Neuronal stem cell (in vitro differentiated cells): ENCODE measurements at places on chromosomes 7 and 10.

GRCh38 chr7:2809903-2810625 is 34.0 kb downstream of the GNA12 start:
- no peak for DNase-seq

GRCh38 chr7:148979827-148980226 is 48.5 kb downstream of the PDIA4 start:
- DNase-seq: no peak

GRCh38 chr7:73307436-73307835 is 1.2 kb downstream of the NSUN5 start:
- DNase-seq: no peak

DNA sequence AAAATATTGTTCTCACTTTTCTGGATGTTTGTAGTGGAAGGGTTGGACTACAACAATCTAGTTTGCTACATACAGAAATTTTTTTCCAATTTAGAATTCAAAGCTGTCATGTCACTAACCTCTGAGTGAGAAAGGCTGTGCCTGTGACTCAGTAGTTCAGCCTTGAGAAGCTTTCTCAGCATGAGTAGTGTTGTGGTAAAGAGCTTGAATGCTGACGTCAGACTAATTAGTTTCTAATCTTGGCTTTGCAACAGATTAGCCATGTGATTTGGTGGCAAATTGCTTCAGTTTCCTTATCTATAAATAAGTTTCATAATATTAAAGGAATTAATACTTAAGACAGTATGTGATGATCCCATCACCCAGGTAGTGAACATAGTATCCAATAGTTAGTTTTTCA is 83.8 kb downstream of the ABCA13 start:
- no peak for DNase-seq

- DNase-seq: no peak
These were observed 44.4 kb downstream of the MRPS24 start for GRCh38 chr7:43824963-43825362.

- DNase-seq: no peak
These were observed 96.6 kb downstream of the MKLN1 start for GRCh38 chr7:131424219-131424822.

GRCh38 chr10:116316503-116316902 is 7.7 kb upstream of the CCDC172 start:
- DNase-seq: no peak

DNA sequence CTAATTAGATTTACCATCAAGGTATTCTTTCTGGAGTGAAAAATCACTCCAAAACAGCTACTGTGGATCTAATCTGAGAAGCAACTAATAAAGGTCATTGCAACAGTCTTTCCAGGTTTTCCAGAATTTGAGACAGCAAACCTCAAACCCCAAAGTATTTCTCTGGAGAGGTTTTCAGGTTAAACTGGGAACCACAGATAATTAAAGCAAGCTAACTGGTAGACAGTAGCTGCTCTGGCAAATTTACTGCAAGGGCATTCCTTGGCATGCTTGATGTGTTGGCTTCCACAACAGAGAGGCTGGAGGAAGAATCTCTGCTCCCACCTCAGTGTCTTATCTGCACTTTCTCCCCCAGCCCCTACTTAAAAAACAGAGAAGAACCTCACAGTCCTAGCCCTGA is 140.0 kb upstream of the NRBF2 start:
- DNase-seq: no peak

DNA sequence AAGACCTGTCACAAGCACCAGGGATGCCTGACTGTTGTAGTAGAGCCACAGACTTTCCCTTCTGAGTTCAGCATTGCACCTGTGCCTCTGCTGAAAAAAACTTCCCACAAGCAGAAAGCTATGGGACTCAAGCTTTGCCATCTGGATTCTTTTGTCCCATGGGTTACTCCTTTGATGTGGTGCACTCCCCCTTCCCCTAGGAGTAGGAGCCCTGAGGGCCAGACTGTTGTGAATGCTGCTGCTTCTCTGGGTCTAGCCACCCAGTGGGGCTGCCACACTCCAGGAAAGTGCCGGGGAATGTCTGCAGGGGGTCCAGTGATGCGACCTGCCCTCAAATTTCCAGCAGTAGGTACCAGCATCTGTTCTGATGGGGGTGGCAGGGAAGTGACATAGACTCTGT is 11.7 kb downstream of the CASP7 start:
- DNase-seq: no peak

DNA sequence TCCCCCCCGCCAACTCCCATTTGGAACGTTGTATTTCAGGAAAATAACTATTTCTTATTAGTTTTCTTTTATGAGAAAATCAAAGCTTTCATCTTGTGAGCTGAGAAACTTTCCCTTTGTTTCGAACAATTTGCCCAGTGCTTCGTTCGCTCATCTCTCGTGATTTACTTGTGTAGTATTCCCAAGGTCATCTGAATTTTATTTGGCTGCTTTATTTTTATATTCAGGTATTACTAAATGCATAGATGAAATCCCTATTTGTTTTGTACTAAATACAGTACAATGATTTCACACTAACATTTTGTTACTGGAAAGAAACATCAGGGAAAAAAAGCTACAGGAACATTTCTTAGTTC is 12.0 kb upstream of the EBLN1 start:
- DNase-seq: no peak

GRCh38 chr10:101993221-101993620 is 62.8 kb downstream of the ARMH3 start:
- DNase-seq: no peak

DNA sequence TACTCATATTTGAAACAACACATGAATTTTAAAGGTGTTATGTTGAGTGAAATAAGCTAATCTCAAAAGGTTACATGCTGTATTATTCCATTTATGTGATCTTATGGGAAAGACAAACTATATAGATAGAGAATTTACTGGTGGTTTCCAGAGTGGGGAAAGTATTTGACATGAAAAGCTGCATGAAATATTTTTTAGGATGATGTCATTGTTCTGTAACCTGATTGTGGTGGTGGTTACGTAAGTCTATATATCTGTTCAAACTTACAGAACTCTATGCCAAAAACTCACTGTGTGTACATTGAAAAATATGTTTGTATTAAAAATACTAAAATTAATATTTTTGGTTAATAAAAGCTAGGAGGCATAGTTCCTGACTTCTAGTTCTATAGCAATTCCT is 453.0 kb downstream of the SORCS3 start:
- DNase-seq: no peak

DNA sequence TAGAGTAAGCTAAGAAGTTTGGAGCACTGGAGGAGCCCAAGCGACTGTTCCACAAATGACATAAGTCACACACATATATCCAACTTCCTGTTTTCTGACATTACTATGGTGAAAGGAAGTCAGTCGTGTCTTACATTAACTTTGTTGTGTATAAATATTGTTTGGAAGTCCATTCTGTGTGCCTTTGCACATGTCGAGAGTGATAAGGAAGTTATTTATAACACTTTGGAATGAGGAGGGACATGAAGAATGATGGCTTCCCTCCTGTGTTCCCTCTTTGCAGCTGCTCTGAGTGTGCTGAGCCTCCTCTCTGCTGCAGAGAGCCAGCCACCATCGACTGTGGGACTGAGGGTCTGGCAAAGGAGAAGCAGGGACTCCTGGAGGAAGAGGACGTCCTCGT is 40.4 kb upstream of the MGMT start:
- no peak for DNase-seq

DNA sequence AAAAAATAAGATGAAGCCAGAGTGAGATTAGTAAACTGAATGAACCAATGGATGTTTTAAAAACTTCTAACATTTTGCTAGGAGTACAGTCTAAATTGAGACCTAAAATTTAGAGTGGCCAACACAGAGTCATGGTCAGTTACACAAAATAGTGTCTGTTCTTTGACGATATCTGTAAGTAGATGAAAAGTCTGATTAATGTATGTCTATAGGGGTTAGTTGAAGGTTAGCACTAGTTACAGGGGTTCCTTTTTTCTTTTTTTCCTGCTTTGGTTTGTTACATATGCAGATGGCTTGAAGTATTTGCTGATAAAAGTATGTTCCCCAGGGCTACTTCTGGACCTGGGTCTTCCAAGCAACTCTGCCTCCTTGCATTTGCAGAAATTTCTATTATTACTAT is 90.1 kb upstream of the MTPN start:
- DNase-seq: no peak

DNA sequence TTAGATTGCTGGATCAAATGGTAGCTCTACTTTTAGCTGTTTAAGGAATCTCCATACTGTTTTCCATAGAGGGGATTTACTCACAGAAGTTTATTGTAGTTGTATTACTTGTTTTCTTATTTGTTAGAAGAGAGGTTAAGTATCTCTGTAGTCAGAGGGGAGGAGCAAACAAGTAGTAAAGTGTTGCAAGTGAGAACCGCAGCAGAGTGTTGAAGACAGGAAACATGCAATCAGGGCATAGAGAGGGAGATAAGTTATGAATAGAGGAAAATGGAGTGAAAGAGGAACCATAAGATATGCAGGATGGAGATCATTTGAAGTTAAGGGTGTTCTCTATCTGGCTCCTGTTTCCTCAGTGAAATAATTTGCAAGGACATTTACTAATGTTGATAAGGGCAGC is 331.4 kb upstream of the TMEM229A start:
- no peak for DNase-seq

- DNase-seq: no peak
These were observed 135.4 kb downstream of the KIF20B start for GRCh38 chr10:89836840-89837164.

DNA sequence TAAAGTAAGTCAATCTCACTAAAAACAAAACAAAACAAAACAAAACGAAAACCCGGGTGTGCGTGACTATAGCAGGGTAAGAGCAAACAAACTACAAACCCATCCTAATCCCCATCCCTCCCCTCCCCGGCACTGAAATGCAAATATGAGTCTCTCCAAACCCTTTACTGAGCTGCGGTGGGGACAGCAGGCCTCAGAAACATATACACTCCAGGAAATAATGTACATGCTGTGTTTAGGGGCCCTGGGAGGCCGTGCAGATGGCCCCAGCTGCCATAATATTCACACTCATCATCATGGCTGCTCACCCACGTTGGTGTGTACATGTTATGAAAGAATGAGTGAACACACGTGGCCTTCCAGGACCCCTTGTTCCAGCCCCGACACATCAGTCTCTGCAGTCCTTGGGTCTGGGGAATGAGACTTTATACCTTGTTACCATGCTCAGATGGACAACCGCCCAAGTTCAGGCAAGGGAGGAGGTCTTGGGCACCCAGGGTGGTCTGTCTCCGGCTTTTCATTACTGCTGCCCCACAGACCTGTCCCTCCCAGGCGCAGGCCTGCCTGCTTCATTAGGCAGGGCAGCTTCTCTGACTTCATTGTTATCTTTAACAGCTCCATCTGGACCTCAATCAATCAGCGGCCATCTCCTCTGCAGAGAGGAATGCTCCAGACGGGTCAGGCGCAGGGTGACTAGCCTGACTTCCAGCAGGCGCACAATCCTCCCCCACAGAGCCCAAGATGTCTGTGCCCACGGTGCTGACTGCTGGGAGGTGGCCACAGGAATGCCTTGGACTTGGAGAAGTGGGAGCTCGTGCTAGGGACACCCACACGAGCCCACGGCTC is 20.6 kb downstream of the HSPA12A start:
- DNase-seq: no peak

- peak; percentile 24 for DNase-seq
These were observed 58.2 kb downstream of the TMEM270 start for GRCh38 chr7:73918926-73919693.

DNA sequence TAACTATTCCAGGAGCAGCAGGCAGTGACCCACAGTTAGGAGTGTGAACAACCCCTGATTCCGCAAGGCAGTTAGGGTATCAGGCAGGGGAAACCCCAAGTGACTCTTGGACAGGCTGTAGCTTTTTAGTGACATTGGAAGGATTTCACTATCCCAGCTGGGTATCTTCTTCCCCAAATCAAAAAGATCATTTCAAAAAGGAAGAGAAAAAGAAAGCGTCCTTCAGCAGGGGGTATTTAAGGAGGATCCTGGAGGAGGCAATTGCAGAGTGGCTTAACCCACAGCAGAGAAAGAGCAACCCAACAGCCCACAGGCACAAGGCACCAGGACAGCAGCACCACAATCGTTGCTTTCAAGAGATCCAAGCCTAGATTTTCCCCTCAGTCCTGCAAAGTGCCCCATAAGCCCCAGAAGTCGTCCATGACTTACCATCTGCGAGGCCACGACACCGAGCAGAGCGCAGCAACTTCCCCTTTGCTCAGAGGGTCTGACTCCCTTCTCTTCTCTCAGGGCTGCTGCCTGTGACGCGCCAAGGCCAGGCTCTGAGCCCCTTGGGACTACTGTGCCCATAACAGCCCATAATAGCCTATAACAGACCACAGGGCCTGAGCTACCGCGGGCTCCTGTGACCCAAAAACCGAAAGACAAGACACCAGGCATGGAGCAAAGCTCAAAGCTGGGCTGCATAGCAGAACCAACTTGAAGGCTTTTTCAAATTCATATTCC is 19.8 kb downstream of the PIK3AP1 start:
- DNase-seq: no peak

DNA sequence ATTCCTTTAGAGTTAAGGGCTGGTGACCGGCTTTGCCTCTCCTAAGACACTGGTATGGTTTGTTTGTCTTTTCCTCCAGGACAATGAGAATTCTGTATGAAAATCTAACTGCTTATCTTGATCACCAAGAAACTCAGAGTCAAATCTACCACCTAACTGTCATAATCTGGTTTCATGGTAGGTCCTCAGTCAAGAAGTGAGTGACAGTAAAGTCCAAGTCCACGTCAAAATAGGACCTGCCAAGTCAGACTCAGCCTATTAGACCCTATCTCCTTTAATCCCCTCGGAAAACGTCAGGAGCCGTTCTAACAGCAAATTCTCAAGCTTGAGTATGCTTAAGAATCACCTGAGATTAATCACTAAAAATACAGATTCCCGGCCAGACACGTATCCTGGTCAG is 37.4 kb downstream of the C7orf33 start:
- no peak for DNase-seq

GRCh38 chr7:44796034-44796503 is 412 bp upstream of the PPIA start:
- no peak for DNase-seq

- no peak for DNase-seq
These were observed 48.0 kb upstream of the MSRB2 start for GRCh38 chr10:23047201-23048050.

- no peak for DNase-seq
These were observed 78.1 kb downstream of the C10orf105 start for GRCh38 chr10:71641449-71641848.

DNA sequence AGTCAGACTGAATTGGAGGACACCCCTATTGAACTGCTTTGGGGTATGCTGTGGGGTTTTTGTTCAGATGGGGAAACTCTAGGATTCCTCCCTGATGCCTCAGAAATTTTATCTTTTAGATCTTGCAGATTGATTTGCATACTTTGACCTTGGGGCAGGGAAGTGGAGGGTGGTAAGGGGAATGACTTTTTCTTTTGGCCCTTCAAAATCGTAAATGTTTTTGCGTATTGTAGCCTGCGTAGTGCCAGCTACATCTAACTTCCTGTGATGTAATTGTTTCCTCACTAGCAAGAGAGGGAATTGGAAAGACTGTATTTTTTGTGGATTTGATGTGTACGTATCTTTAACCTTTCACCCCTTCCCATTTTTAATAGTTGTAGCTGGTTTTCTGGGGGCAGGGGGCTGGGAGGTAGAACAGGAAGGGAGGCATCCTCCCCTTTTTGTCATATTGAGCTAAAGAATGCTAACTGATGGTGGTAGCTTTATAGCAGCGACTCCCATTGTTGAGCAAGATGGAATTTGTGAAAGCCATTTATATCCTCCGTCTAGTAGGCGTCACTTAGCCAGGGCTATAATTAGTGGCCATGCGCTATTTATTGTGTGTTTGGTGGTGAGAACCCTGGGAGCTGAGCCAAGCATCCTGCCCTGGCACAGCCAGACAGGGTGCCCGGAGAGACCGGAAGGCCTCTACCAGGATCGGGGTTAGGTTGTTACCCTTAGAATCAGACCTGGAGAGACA is 11.3 kb downstream of the DUSP5 start:
- DNase-seq: no peak

- DNase-seq: no peak
These were observed 1.9 kb upstream of the AEBP1 start for GRCh38 chr7:44101966-44102845.
